ENCODE measurements at places on chromosomes 2 and 18.

GRCh38 chr2:106638043-106638442 lies 150.9 kb downstream of the CD8B2 start:
- DNase-seq, result no peak

DNA sequence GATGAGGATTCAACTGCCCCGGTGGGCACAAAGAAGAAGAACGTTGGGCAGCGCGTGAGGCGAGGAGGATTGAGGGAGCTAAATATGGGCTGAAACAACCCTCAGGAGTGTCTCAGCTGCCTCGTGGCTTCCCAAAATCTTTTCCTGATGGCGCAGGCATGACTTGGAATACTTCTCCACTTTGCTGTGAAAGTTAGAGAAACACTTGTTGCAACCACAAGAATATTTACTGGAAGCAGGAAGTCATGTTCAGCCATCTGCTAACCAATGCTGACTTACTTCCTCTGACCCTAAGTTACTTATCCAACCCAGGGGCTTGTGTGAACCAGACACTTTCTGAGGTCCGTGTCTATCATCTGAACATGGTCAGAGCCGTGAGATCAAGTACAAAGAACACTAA lies 148.8 kb downstream of the ARL4C start:
- DNase-seq, result no peak

GRCh38 chr2:214545898-214546542 lies 135.2 kb downstream of the VWC2L start:
- no peak for DNase-seq

GRCh38 chr2:88669482-88670214 lies 21.8 kb upstream of the RPIA start:
- DNase-seq, result no peak

DNA sequence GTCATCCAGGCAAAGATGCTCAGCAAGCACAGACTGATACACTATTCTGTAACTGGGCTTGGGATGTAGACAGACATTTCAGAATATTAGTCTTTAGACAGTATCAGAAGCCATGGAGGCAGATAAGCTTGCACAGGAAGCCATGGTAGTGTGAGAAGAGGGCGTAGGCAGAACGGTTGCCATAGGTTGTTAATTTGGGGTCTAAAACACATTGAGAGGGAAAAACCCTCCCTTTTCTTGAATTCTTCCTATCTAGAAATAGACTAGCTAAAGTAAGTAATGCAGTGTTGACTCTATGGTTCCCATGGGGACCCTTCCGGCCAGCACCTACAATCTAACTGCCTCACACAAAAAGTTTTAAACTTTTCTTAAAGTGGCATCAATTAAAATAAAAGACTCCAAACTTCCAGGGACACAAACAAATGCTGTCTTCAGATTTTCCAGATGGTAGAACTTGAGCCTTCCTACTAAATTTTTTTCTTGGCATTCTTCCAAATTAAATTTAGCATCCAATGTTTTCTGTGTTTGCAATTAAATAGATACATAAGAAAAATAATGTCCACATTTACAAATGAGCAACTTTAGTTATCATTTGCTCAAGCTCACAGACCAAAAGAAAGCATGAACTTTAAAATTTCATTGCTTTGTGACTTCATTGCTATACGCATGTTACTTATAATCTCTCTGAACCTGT lies 1.9 kb downstream of the PRKRA start:
- DNase-seq, result no peak

GRCh38 chr18:74063557-74063956 lies 84.1 kb downstream of the FBXO15 start:
- DNase-seq, result no peak

DNA sequence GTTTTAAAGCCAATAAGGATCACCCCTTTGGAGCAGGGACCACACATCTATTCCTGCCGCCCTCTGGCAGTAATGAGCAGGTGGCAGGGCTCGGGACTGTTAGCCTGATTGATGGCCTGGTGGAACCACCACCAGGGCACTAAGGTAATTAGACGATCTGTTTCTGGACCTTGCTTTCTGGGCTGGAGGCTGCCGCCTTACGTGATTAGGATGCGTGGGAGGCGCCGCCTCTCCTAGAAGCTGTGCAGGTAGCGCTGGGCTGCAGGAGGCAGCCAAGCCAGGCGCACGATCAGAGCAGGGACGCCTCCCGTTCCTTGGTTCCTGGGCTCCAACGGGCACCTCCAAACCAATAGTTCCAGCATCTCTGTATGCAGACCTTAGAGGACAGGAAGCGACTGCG lies 242.6 kb upstream of the RAB12 start:
- no peak for DNase-seq

- no peak for DNase-seq
These were observed 17.1 kb downstream of the THAP4 start for GRCh38 chr2:241619597-241620418.

- no peak for DNase-seq
These were observed 75.2 kb downstream of the MAP2 start for GRCh38 chr2:209499069-209499468.

DNA sequence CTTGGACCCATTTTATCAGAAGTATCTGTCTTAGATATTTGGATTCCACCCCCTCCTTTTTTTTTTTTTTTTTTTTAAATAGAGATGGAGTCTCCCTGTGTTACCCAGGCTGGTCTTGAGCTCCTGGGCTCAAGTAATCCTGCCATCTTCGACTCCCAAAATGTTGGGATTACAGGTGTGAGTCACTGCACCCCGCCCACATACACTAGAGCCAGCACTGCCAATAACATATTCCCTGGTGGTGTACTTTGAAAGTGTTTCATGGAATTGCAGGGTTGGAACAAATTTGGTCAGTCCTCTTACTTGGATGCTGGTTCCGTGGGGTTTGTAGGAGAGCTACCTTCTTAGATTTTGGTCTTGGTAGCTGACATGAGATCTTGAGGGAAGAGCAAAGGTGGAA lies 15.0 kb downstream of the PDCL3 start:
- DNase-seq, result no peak

DNA sequence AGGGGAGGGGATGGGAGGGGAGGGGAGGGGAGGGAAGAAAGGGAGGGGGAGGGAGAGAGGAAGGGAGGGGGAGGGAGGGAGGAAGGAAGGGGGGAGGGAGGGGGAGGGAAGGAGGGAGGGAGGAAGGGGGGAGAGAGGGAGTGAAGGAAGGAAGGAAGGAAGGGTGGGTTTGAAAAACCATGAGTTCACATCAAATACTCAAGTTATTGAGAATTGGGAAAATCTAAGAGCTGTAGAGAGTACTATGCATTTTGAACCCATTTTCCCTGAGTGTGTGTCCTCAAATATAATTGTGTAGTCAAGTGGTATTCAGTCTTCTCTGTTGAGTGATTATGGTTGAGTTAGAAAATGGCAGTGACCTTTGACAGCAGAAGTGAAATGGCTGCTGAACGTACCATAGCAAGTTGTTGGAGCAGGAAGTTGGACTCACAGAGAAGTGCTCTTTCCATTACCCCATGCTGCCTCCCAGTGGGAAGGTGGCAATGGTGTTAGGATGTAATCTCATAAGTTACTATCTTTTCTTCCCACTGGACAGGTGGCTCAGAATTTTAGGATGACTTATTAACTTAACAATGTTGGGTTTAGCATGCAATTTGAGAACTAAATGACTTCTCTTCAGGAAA lies 214.6 kb downstream of the SETBP1 start:
- no peak for DNase-seq

DNA sequence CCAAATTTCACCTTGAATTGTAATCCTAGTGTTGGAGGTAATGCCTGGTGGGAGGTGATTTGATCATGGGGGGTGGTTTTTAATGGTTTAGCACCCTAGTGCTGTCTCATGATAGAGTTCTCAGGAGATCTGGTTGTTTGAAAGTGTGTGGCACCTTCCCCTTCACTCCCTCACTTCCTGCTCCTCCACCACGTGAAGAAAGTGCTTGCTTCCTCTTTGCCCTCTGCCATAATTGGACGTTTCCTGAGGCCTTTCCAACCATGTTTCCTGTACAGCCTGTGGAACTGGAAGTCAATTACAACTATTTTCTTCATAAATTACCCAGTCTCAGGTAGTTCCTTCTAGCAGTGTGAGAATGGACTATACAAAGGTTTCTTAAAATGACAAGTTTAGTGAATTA lies 251.8 kb upstream of the NETO1 start:
- no peak for DNase-seq

DNA sequence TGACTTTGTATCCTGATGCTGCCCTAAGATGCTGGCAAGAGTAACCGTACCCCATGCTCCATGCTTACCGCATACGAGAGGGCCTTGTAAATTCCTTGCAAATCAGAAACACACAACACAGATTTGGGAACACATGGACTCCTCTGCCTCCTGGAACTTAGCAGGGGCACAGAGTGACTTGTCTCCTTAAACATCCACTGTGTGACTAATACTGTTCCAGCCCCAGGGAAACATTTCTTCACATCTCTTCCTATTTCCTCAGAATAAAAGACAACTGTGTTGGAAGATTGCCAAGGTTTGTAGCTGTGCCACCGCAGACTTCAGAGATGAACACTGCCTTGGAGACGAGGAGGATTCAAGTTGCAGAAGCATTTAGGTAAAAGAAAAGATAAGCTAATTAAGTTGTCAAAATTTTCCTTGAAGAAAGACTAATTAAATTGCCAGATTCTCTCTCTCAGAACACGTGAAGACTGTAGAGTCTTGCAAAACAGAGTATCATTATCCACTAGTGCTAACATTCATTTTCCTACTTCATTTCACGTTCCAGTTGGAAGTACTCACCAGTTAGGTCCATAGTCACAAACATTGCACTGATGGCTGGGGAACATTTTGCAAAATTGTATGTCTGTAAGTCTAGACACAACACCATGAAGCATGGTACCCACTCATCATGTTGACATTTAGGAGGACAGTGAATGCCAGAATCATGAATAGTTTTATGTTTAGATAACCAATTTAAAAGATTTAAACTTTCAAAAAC lies 188.8 kb downstream of the TSN start:
- no peak for DNase-seq

GRCh38 chr2:122610948-122611609 lies 855.6 kb downstream of the TSN start:
- DNase-seq, result no peak

DNA sequence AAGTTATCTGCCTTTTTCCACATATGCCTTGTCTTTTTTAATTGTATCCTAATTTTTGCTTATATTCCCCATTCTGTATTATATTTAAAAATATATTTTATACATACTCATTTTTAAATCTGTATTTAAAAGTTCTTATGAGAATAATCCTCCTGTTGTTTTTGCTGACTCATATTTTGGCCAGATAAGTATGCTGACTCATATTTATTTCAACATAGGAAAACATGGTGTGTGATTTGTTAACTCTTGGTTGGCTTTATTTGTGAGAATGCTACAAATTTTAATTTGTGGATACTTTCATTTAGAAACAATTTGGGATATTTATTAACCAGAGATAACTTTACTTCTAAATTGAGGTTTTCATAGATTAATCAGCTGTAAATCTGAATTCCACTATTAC lies 587.7 kb downstream of the CPS1 start:
- no peak for DNase-seq
